ENCODE measurements at places on chromosomes 2 and 18.

GRCh38 chr2:28419443-28420270 is 27.0 kb downstream of the FOSL2 start:
- no peak for DNase-seq

GRCh38 chr2:72936660-72937355 is 19.5 kb downstream of the EMX1 start:
- no peak for DNase-seq

- DNase-seq, result no peak
Measured at GRCh38 chr2:9018109-9018508, 14.6 kb upstream of the MBOAT2 start.

DNA sequence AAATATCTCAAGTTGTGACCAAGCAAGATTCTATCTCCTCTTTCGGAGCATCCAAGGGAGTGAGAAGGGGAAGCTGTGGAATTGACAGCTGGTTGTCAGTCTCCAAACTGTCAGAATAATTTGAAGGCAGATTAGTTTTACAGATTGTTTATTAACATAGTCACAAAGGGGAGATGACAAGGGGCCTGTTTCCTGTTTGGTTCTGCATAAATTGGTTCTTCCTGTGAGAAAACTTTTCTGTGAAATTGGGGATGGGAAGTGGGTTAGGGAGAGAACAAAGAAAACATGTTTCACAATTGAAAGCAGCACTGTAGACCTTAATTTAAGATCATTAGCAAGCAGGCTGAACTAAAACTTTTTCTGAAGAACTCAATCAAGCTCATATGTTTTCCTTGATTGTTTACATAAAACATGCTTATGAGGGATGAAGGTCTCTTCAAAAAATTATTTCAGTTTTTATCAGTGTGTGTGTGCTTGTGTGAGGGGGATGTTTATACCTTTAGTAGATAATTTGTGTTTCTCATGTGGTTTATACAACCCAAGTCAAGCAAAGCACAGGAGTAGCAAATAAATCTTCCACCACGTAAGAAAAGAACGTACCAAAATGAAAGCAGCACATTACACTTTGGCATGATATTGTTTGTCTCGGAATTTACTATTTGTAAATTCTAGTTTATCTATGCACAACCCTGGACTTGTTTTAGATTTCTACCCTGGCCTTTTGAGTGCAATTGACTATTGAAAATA is 604.9 kb upstream of the CDH2 start:
- no peak for DNase-seq

DNA sequence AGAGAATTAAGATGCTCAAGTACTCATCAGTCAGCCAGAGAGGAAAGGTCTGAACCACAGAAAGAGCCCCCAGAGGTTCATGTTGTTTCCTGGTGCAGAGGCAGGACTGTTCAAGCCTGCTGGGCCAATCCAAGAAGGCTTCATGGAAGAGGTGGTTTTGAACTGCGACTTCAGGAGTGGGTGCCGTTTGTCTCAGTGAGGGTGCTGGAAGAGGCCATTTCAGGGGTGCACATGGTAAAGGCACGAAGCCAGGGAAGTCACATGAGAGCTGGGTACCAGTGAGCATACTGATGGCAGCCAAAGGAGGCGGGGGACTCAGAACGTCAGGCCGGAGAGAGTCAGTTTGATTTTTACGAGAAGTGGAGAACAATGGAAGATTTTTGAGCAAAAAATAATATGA is 55.5 kb downstream of the EMILIN2 start:
- no peak for DNase-seq

GRCh38 chr2:47083886-47084687 is 71.0 kb downstream of the STPG4 start:
- no peak for DNase-seq

DNA sequence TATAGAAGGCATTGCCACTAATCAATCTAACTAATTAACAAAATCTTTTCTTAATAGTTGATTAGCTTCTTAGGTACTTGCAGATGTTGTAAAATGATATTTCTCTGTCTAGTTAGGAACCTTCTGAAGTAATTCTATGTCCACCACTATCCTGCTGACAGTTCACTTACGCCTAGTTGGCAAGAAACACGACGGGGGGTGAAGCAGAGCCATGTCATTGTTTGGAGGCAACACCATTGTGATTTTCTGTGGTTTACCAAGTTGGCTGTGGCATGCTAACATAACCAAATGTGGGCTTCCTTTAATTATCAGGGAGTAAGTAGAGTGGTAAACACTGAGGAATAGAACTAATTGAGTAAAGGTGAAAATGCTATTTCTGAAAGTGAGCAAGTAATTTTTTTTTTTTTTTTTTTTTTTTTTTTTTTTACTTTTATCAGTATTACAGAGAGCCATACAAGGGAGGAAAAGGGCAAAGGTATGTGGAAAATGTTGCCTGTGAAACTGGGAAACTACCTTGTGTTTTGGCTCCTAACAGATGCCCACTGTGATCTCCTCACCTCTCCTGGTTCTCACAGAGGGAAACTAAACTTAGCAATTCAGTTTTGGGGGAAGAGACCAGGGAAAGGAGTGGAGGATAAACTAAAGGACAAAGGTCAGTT is 126.8 kb downstream of the MEIS1 start:
- DNase-seq, result no peak

- DNase-seq, result no peak
Measured at GRCh38 chr2:172428832-172429210, 1.4 kb downstream of the ITGA6 start.

DNA sequence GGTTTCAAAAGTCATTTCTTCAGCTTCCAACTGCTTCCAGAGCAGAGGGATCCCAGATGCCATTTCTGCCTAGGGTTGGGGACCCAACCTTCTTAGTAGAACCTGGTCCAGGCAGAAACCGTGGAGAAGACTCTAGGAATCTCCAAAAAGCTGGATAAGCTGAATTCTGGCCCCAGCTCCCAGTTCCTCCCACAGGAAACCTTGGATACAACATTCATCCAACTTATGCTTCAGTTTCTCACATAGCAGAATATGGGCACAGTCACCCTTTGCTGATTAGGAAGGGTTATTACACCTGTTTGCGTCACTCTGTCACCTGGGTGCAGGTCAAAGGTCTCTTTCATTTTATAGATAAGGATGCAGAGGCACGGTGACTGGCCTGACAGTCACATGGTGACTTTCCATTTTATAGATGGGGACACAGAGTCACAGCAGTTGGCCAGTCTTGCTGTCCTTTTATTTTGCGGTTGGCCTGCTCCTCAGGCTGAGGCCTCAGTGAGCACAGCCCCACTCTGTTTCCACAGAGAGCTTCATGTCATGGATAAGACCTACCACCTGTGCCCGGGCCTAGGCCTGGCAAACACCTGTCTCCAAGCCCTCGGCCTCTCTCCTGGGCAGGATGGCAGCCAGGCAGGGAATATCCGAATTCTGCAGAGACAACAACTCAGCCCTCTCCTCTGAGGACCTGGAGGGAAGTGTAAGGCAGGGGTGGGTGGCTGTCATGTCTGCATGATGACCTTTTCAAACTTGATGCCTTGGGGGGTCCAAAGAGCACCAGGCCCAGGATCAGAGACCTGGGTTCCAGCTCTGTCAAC is 148.8 kb downstream of the SMAD7 start:
- DNase-seq, result no peak

DNA sequence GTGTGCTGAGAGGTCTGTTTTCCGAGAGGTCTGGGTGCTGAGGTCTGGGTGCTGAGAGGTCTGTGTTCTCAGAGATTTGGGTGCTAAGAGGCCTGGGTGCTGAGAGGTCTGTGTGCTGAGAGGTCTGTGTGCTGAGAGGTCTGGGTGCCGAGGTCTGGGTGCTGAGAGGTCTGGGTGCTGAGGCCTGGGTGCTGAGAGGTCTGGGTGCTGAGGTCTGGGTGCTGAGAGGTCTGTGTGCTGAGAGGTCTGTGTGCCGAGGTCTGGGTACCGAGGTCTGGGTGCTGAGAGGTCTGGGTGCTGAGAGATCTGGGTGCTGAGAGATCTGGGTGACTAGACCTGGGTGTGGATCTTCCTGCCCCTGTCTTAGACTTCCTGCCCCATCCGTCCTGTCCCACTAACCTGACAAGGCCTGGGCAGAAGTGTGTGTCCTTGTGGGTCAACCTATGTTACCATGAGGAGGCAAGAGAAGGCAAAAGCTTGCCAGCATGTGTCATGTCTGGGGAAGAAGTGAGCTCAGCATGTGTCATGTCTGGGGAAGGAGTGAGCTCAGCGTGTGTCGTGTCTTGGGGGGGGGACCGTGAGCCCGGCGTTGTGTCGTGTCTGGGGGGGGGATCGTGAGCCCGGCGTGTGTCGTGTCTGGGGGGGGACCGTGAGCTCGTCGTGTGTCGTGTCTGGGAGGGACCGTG is 69.3 kb downstream of the KCNG2 start:
- DNase-seq, result no peak

- no peak for DNase-seq
Measured at GRCh38 chr18:75408554-75409506, 18.7 kb downstream of the SMIM21 start.

GRCh38 chr2:180203972-180204371 is 196.9 kb upstream of the CWC22 start:
- DNase-seq, result no peak

Data from activated effector memory CD4-positive, alpha-beta T cell treated with Interleukin-2 at 50 U/mL for 16 hours (primary cell).